Stimulated activated CD4-positive, alpha-beta T cell treated with anti-CD3 and anti-CD28 coated beads, Interleukin-1b, Interleukin-23, amount 100 ng/mL, for 1 hour (primary cell): ENCODE measurements at places on chromosomes 6 and 20.

GRCh38 chr6:46215777-46216176, 45.0 kb upstream of the ENPP5 start:
- DNase-seq = no peak

GRCh38 chr6:136716917-136717715, 75.2 kb downstream of the MAP3K5 start:
- DNase-seq = no peak

DNA sequence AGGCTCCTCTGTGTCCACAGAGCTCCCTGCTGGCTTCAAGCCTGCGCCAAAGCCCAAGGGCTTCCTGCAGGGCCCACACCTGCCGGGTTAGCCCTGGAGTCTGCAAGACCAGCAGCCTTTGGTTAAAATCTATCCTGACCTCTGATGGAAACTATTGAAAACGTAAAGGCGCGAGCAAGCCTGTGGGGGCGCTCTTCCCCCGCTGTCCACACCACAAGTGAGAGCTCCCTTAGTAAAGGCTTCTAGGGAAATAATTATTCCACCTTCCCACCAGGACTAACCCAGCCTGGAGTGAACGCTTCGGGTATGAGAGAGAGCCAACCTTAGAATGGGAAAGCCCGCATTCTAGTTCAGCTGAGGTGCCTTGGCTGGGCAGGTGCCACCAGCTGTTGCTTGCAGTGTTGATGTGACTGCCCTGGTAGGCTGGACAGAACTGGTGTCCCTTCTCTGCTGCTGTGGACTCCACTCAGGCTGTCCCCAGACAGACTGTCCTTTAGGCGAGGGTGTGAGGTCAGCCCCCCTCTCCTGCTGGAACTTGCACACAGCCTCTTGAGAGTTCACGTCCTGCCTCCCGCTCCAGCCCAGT, 68.7 kb downstream of the SYTL3 start:
- DNase-seq = no peak

DNA sequence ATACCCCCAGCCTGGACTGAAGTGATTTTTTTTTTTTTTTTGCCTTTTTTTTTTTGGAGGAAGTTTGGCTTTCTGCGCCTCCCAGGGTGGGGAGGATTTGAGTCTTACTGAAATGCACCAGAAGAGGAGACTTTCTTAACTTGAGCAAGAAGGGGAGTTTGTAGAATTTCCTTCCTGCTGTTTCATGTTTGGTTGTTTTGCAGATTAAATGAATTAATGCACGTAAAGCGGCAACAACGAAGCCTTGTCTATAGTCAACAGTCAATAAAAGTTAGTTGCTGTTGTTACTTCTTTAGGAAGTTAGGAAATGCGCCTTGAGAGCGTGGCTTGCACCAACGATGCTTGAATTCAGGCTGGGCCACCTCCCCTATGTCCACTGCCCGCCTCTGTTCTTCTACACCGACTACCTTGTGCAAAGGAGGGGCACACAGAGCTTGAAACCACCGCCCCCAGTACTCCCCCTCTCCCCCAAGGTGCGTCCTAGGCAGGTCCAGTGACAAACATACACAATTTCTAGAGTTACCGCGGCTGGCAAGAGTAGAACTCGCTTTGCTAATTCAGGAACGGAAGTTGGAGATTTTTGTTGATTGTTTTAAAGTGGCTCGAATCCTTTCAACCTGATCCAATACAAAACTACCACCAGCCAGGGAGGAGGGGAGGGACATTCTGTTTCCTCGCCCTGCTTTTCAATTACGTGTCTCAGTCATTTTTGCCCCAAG, 830 bp upstream of the CYP24A1 start:
- no peak for DNase-seq

DNA sequence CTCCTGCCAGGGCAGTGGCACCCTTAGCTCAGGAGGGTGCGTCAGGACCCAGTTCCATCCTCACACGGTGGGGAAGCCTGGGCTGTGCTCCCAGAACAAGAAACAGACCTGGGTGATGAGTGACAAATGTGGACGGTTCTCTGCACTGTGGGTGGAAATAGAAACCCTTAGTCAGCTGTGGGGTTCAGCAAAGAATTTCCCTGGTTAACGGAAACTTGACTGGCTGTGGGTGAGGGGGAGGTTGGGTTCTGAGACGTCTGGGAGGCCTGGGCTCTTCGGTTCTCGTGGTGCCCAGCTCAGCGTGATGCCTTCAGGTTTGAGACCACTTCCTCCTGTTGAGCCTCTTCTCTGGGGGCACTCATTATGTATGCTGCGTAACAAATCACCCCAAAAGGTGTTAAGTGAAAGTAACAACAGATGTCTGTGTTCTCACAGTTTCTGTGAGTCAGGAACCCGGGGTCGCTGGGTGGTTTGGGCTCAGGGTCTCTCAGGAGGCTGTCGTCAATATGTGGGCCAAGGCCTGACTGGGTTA, 53.1 kb upstream of the FAM83D start:
- peak; percentile 65 for DNase-seq

GRCh38 chr6:2841264-2842138, at the start of gene SERPINB1:
TSS of gene SERPINB1 (minus strand) at chr6:2841863. CDS start at chr6:2840586, 1,277 bp downstream.
- DNase-seq = peak; percentile 26

- no peak for DNase-seq
Observed at GRCh38 chr6:31513456-31514165, 15.2 kb upstream of the MCCD1 start.

DNA sequence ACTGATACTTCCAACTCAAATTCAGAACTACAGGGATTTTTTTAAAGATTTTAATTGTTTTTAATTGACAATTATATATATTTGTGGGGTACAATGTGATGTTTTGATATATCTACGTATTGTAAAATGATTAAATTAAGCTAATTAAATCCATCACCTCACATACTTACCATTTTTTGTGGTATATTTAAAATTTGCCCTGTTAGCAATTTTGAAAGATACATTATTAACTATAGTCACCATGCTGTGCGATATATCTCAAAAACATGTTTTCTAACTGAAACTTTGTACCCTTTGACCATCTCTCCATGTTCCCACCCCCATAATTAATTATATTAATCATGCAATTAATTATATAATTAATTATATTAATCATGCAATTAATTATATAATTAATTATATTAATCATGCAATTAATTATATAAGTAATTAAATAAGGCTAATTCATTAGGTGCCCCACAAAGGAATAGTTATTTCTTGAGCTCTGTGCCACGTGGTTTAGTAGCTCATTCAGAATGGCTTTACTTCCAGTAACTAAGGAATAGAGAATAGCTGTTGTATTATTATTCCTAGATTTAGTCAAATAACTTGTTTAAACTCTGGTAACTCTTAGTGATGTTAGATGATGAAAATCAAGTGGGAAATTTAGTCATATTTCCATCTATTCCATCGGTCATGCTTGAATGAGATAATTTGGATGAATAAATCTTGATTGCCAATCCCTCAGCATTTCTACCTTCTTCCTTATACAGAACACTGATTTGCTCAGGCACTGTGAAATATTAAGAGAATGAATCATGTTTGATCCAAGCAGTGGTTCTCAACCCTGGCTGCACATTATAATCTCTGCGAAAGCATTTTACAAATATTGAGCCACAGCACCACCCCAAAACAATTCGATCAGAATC, 25.1 kb downstream of the LOC128125822 start:
- no peak for DNase-seq

DNA sequence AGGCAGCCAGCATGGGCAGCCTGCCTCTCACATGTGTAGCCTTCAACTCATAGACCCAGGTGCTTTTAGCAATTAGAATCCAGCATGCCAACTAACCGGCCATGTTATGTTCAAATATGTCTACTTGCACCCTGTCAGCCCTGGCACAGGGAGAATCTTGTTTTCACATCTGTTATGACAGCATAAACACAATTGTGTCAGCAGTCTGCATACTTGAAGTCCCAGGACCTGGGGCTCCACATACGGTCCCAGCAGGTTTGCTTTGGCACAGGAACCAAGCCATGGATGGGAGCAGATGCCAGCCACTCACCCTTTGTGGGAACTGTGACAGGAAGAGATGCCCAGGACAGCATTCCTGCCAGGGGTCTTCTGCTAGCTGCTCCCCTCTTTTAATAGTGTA, 67.2 kb upstream of the SYNDIG1 start:
- DNase-seq = no peak

GRCh38 chr6:7784706-7785105, 58.8 kb downstream of the BMP6 start:
- no peak for DNase-seq

- DNase-seq = no peak
Observed at GRCh38 chr6:157887892-157888291, 64.8 kb downstream of the SNX9 start.

GRCh38 chr6:56911847-56912246, 43.1 kb upstream of the BEND6 start:
- no peak for DNase-seq

DNA sequence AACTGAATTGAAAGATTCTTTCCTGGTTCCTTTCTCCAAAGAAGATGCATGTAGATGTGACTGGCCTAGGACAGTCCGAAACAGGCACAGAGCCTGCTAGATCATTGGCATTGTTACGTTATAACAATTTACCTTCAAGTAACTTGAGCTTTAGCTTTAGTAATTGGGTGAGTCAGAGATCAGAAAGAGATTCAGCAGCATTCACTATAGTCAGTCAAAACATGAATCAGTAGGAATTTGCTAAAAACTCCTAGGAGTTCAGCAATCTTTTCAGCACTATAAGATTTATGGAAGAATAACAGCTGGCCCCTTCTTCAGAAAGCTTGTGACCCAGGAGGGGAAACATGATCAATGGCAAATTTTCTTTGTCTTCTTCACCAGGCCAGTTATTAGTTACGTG, 281.7 kb upstream of the PRDM1 start:
- DNase-seq = no peak

DNA sequence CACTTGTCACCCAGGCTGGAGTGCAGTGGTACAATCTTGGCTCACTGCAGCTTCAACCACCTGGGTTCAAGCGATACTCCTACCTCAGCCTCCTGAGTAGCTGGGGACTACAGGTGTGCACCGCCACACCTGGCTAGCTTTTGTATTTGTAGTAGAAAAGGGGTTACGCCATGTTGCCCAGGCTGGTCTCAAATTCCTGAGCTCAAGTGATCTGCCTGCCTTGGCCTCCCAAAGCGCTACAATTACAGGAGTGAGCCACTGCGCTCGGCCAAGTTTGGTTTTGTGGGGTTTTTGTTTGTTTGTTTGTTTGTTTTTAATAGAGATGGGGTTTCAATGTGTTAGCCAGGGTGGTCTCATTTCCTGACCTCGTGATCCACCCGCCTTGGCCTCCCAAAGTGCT, 12.3 kb downstream of the LOC128125822 start:
- no peak for DNase-seq

- no peak for DNase-seq
Observed at GRCh38 chr20:24033151-24033550, 44.6 kb upstream of the GGTLC1 start.

DNA sequence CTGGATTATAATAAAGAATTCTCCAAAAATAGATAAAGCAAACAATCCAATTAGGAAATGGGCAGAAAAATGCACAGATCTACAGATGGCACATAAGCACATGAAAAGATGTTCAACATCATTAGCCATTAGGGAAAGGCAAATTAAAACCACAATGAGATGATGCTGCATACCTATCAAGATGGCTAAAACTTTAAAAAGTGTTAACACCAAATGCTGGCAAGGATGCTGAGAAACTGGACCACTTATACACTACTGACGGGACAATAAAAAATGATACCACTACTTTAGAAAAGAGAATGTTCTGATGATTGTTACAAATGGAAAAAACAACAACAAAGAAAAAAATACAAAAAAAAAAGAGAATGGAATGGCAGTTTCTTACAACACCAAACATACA, 26.5 kb downstream of the LCA5 start:
- DNase-seq = no peak

DNA sequence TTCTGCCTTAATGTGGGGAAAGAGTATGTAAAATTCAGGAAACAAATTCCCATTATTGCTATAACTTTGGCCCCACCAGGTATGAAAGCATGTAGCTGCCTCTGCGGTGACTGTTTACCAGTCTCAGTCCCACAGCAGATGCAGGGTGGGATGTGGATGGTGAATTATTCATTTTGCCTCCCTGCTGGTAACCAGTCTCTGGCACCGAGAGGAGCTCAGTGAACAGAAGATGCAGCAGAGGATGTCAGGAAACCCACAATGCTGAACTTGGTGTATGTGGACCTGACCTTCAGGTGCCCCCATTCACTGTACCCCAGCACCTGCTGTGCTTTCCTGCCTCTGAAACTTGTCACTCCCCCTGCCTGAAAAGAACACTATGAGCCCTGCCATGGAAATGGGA, 8.8 kb upstream of the METTL24 start:
- DNase-seq = no peak

DNA sequence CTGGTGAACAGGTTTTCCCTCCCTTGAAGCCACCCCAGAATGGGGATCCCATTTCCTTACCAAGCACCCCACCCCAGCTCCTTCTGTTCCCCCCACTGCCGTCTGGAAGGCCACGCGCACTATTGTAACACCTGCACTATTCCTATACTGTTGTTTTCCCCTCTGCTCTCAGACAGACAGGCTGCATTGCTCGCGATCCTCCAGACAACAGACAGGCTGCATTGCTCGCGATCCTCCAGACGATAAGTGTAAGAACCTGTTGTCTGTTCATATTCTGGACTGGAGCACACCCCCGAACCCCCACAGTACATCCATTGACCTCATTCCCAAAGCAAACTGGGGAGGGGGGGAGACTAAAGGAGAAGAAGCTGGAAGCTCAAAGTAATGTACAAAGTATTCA, 72.7 kb downstream of the LY86 start:
- DNase-seq = no peak

DNA sequence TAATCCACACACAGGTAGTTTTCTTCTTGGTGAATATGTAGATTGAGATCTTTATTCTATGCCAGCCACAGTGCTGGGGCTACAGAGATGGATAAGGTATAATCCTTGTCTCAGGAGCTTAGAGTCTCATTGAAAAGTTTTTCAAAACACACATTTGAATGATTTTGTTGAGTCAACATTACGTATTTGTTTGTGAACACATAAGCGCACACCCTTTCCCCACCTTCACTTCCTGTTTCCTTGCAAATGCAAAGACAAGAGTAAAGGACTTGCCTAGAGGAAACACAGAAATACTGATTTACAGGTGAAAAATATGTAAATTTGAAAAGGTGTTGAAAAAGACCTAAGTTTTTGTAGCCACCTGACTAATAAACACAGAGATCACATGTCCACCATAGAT, 27.8 kb downstream of the VAPB start:
- no peak for DNase-seq

DNA sequence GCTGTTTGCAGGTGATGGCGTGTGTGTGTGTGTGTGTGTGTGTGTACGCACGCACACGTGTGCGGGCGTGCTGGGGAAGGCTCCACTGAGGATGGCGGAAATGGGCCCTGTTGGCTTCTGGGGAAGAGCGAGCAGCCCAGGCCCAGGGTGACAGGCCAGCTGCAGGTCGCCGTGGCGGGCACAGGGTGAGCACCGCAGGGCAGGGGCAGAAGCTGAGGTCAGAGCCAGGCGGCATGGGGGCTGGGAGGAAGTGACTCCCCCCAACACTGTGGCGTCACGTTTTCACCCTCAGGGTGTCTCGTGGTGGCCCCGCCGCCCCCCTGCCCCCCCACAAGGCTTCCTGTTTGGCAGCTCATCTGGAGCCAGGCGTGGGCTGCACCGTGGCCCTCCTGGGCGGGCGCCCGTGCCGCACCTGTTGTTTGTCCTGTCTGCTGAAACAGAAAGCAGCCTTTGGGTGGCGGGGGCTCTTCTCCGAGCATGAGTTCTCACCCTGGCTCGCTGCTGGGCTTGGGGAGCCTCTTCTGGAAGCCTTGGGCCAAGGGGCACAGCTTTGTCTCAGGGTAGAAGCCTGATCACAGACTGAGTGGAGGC, 7.1 kb downstream of the RBM38 start:
- peak; percentile 80 for DNase-seq

GRCh38 chr6:100126790-100127484, 132.9 kb upstream of the MCHR2 start:
- no peak for DNase-seq

GRCh38 chr20:23121751-23122320, 35.7 kb upstream of the CD93 start:
- DNase-seq = no peak
